ENCODE measurements at places on chromosomes 5 and 9. TPM values are rescaled to one million over a fixed set of nuclear protein-coding genes. Genes with fewer than 3 reads are reported as not detected.

SLCO6A1 gene
- not detected for total RNA-seq

PCDHGC5 gene
- total RNA-seq, result 0.52 TPM

GFRA3 gene
- total RNA-seq, result not detected

KIF4B gene
- 0.33 TPM for total RNA-seq

FOXD4L5 gene
- 0.09 TPM for total RNA-seq

GLE1 gene
- 11.9 TPM for total RNA-seq

MIGA2 gene
- total RNA-seq, result 16.8 TPM

ROR2 gene
- total RNA-seq, result not detected

PRDM9 gene
- not detected for total RNA-seq

HACD4 gene
- total RNA-seq, result under 0.01 TPM

MSMP gene
- total RNA-seq, result 57.2 TPM

KCNN2 gene
- 5.2 TPM for total RNA-seq

SLC36A3 gene
- total RNA-seq, result not detected

CCDC192 gene
- not detected for total RNA-seq

SPAG8 gene
- not detected for total RNA-seq

Data from dermis lymphatic vessel endothelial cell (primary cell).